ENCODE measurements at places on chromosomes 3 and 15.

- no peak for DNase-seq
Measured at GRCh38 chr3:76565496-76566210, 474.2 kb upstream of the ROBO2 start.

DNA sequence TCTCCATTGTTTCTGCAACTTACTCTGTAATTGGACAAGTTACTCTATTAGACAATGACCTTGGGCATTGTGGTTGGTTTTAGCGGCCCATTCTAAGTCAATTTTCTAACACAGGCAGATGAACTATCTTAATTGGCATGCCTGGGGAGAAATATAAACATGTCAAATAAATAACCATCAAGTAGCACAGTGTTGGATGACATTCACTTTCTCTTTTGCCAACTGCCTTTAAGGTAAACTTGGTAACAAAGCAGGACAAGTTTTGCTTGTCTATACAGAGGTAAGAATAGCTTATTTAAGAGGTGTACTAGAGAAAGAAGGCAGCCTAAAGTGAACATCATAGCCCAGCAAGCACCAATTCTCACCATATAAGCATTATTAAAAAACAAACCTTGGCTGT lies 599.6 kb downstream of the GBE1 start:
- DNase-seq: no peak

DNA sequence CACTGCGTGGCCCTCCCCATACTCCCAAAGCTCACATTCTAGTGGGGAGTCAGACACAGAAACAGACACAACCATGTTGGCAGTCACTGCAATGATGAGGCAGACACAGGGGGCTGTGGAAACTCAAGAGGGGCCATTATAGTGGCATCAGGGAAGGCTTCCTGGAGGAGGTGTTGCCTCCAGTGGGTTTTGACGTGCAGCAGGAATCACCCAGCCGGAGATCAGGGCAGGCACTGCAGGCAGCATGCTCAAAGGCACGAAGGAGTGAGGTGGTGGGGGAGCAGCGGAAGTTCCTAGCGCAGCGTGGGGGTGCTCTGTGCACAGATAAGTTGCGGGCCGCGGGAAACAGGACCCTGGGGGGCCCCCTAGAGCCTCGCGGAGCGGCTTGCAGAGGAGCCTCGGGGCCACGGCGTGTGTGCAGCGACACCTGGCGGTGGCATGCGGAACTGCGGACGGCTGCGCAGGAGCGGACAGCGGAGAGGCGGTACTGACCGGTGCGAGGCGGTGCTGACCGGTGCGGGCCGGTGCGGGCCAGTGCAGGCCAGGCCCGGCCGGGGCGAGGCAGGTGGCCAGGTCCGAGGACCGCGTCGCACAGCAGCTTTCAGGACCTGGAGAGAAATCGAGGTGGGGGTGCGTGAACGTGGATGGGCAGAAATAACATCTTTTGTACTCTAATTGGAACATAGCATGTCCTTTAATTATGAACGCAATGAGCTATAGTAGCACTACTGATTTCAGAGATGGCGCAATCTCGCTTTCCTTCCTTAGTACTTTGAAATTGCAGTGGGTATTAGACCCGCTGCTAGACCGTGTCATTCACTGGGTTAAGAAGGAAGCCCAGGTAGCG lies 101.5 kb downstream of the FBLN2 start:
- DNase-seq: no peak

GRCh38 chr15:56831467-56832005 lies 86.9 kb upstream of the TCF12 start:
- DNase-seq: no peak

DNA sequence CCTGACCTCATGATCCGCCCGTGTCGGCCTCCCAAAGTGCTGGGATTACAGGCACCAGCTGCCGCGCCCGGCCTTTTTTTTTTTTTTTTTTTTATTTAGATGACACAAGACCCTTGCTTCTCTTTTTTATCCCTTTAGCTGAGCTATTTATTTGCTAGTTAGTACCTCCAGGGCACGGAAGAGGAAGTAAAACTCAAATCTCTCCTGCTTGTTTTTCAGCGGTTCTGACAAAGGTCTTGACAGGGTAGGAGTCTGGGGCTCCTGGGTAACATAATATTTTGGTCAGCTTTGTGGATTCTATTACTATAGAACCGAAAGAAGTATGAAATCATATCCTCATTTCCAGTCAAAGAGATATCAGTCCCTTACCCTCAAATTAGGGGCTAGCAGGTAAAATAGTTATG lies 44.0 kb upstream of the ETV5 start:
- DNase-seq: no peak
